ENCODE measurements at places on chromosomes 4 and X. TPM values are rescaled to one million over a fixed set of nuclear protein-coding genes. Genes with fewer than 3 reads are reported as not detected.
A peak's percentile ranks its signal among the peaks of the same experiment; 100 is the strongest.

DNA sequence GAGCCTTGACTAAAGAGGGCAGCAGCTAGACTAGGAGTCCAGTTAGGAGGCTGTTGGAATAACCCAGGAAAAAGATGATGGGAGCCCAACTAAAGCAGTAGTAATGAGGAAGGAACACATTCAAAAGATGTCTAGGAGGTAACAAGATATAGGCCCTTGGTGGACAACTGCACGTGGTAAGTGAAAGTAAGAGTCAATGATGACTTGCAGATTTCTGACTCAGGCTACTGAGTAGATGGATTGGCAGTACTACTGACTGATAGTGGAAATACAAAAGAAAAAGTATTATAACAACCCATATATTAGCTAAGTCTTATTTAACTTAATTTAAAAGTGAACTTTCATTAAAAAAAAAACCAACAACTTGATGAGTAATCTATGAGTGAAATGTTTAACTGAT lies 74.0 kb downstream of the PAK3 start:
- no peak overlapping the region for H3K4me3 ChIP-seq
- no peaks in the 10 kb centered on the region for H3K27me3 ChIP-seq
- no peaks in the 10 kb centered on the region for H3K36me3 ChIP-seq
- no peak overlapping the region for H3K27ac ChIP-seq
- no peak for DNase-seq

GRCh38 chr4:77012726-77013125 lies 63.1 kb downstream of the CCNI start:
- H3K27ac ChIP-seq = no peak overlapping the region
- DNase-seq = no peak
- H3K4me1 ChIP-seq = no peaks in the 10 kb centered on the region
- H3K27me3 ChIP-seq = no peaks in the 10 kb centered on the region
- H3K36me3 ChIP-seq = no peaks in the 10 kb centered on the region

- no peaks in the 10 kb centered on the region for H3K27me3 ChIP-seq
- peaks cover under 1% of the 10 kb centered on the region for H3K4me1 ChIP-seq
Measured at GRCh38 chrX:153469811-153470410, 465 bp downstream of the HAUS7 start.

DNA sequence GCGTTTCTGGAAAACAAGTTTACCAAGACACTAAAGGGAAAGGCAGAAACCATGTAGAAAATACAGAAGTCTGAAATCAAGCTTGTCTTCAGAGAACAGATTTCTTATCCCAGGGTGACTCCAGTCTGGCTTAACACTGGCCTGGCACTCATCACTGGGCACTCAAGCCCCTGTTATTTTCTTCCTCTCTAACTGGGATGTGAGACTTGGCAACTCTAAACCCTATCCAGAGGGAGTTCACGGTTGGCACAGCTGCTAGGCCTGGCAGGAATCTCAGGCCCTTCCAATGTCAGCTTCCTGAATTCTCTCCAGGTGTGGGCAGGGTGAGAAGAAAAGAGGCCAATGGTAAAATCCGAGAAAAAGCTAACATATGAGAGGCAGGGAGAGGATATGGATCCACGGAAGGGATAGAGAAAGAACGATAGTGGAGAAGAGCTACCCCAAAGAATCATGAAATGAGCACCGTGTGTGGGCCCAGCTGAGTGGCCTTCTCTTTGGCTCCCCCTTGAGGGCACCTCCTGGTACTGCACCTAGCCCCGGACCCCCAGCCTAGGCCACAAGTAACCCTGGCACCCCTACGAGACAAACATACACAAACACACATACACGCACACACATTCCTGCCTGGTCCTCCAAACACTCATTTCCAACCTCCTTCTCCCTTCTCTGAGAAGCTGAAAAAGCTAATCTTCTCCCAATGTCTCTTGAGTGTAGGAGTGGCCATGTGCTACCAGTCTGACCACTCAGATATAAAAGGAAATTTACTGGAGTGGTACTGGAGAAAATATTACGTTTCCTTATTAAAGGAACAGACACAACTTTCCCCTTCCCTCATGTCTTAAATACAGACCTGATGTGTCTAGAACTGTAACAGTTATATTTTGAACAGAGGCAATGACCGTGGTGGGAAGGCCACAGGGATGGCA lies 16.6 kb upstream of the PTCHD1 start:
- no peaks in the 10 kb centered on the region for H3K4me1 ChIP-seq
- no peak for DNase-seq
- no peaks in the 10 kb centered on the region for H3K27me3 ChIP-seq
- no peak overlapping the region for H3K27ac ChIP-seq

- H3K27ac ChIP-seq = no peak overlapping the region
- no peak overlapping the region for H3K4me3 ChIP-seq
- no peaks in the 10 kb centered on the region for H3K27me3 ChIP-seq
- H3K36me3 ChIP-seq = no peaks in the 10 kb centered on the region
Measured at GRCh38 chr4:85676050-85676425, 201.1 kb downstream of the ARHGAP24 start.

- H3K4me1 ChIP-seq = peaks cover 4% of the 10 kb centered on the region
- no peak for DNase-seq
- H3K27ac ChIP-seq = peak overlapping the region; percentile 47
- H3K4me3 ChIP-seq = no peak overlapping the region
- H3K27me3 ChIP-seq = no peaks in the 10 kb centered on the region
Measured at GRCh38 chr4:37662861-37663390, 23.2 kb downstream of the RELL1 start.

DNA sequence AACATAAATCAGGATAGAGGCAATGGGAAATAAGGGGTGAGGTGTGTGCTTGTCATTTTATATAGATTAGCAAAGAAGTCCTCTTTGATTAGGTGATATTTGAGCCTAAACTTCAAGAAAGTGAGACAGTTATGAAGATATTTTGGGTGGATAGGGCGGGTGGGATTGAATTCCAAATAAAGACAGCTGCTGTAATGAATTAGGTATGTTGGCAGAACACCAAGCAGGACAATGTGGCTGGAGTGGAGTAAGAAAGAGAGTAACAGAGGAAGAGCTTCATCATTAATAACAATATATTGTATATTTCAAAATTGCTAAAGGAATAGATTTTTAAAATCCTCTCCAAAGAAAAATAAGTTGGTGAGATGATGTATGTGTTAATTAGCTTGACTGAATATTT lies 91.0 kb upstream of the CENPE start:
- no peaks in the 10 kb centered on the region for H3K36me3 ChIP-seq
- H3K4me1 ChIP-seq = no peaks in the 10 kb centered on the region
- H3K4me3 ChIP-seq = no peak overlapping the region
- no peak overlapping the region for H3K27ac ChIP-seq
- no peak for DNase-seq

DNA sequence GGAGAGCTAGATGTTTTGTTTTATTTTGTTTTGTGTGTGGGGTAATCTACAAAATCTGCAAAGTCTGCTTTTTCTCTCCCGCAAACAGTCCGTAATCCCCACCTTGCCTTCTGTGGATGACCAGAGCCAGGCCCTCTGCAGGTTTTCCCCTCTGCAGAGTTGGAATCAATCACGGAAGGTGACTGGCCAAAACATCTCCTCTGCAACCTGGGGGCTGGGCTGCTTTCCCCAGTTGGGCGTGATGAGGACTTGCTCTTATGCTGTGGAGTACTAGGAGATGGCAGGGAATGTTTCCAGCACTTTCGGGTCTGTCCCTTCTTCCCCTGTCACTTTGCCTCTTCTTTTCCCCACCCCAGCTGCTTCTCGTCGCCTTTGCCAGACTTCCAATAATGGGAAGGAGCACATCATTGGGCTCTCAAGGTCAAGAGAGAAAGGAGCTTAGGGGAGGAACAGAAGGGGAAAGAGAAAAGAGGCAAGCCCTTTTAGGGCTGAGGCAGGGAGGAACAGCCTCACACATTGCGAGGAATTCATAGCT lies 1.1 kb downstream of the TMEM35A start:
- H3K4me3 ChIP-seq = no peak overlapping the region
- H3K4me1 ChIP-seq = no peaks in the 10 kb centered on the region
- H3K27me3 ChIP-seq = no peaks in the 10 kb centered on the region
- no peaks in the 10 kb centered on the region for H3K36me3 ChIP-seq
- no peak overlapping the region for H3K27ac ChIP-seq
- DNase-seq = no peak

DNA sequence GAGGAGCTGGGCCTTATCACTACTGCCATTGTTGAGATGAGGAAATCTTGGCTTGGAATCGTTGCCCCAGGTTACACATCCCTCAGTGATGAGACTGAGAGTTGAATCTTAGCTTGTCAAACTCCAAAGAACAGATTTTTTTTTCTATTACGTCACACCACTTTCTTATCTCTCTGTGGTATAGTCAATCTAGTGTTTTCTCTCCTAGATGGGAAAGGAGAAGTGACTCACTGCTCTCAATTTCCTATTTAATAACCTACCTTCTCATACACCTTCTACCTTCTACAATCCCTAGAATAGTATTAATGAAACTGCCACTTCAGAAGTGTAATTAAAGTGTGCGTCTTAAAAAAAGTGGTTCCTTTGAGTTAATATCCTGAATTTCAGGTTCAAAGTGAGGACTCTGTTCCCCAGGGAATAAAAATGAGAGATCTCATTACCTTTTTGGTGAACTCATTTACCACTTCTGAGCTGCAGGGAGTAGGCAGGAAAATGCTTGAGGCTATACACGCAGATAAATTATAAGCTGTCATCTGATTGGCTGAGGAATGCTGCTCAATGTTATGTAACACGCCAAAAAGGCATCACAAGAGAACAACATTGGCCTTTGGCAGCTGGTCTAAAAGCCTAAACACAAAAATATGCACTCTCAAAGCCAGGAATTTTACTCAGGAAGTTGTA lies 59.3 kb downstream of the MAD2L1 start:
- no peaks in the 10 kb centered on the region for H3K4me1 ChIP-seq
- no peak overlapping the region for H3K4me3 ChIP-seq
- no peaks in the 10 kb centered on the region for H3K36me3 ChIP-seq
- no peak for DNase-seq

DNA sequence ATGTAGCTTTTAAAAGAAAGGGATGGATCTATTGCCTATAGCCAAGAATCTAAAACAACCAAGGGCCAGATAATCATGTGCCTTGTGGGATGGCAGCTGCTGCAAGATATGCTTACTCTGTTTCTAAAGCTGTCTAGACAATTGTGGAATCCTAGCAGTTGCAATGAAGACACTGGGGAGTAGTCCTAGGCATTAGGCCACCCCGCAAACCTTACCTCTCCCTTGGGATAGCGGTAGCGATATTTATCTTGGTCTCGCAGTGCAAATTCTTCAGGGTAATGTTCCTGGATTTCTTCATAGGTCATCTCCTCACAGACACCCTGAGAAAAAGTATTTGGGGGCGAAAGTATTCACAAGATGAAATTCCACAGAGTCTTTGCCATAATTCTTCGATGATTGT lies 24.6 kb downstream of the TRO start:
- no peaks in the 10 kb centered on the region for H3K4me1 ChIP-seq
- no peak for DNase-seq
- no peaks in the 10 kb centered on the region for H3K27me3 ChIP-seq
- no peak overlapping the region for H3K27ac ChIP-seq
- no peak overlapping the region for H3K4me3 ChIP-seq

DNA sequence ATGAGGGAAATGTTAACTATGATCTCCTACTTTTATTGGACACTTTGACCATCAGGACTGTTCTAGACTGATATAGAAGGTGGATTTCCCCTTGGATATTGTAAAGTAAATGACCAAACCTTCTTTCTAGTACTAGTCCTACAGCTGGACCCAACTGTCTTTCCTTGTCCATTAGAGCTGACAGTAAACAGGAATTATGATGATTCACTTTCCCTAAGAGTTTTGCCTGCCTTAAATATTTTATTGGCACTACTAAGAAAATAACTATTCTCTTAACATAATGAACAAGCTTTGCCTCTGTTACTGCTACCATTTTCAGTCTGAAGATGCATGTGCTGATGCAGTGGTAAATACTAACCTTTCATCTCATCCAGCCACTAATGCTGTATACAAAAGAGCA lies 915.4 kb downstream of the CENPC start:
- DNase-seq = no peak
- H3K27me3 ChIP-seq = no peaks in the 10 kb centered on the region
- H3K4me1 ChIP-seq = no peaks in the 10 kb centered on the region
- H3K27ac ChIP-seq = no peak overlapping the region
- no peaks in the 10 kb centered on the region for H3K36me3 ChIP-seq

DNA sequence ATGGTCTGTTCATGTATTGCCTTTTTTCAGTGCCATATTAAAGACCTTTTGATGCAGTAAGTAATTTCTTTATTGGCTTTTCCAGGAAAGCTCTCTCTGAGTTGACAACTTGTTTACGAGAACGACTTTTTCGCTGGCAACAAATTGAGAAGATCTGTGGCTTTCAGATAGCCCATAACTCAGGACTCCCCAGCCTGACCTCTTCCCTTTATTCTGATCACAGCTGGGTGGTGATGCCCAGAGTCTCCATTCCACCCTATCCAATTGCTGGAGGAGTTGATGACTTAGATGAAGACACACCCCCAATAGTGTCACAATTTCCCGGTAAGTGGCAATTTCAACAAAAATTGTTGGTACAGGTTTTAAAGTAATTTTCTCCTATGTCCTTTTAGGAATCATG lies 148.0 kb downstream of the STIM2 start:
- H3K36me3 ChIP-seq = no peaks in the 10 kb centered on the region
- peak overlapping the region; percentile 38 for H3K27ac ChIP-seq
- no peaks in the 10 kb centered on the region for H3K27me3 ChIP-seq
- no peak overlapping the region for H3K4me3 ChIP-seq

DNA sequence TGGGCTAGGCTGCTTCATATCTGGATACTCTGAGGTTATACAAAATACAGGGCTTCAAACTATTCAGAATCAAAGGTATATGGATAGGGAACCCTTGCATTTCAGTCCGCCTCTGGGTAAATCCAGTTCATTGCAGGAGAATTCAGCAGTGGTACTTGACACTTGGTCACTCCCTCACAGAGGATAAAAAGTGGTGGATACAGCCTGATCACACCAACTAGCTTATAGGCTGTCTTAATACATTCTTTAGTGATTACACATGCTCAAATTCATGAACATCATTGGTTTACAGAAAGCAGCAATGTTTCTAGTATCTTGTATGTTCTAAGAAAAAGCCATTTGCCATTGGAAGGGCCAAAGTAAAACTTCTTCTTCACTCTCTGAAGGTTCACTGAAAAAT lies 104.8 kb upstream of the PDE5A start:
- no peaks in the 10 kb centered on the region for H3K4me1 ChIP-seq
- no peak for DNase-seq
- H3K27ac ChIP-seq = no peak overlapping the region
- no peak overlapping the region for H3K4me3 ChIP-seq
- no peaks in the 10 kb centered on the region for H3K27me3 ChIP-seq
- H3K36me3 ChIP-seq = no peaks in the 10 kb centered on the region

The LPAR4 gene
- not detected for total RNA-seq

The PABPC1L2A gene
- total RNA-seq = not detected

The MAB21L2 gene
- not detected for total RNA-seq

The WDR44 gene
- 17.4 TPM for total RNA-seq

The JADE3 gene
- total RNA-seq = 7.6 TPM

The AREG gene
- 0.26 TPM for total RNA-seq
